Calu3 (cell line): ENCODE measurements at places on chromosomes 4 and X. TPM values are rescaled to one million over a fixed set of nuclear protein-coding genes. Genes with fewer than 3 reads are reported as not detected.

UGT2A3 gene
- total RNA-seq = 2.9 and 5.2 TPM in 2 replicates

ARMCX4 gene
- 1.5 and 1.8 TPM in 2 replicates for total RNA-seq

PRDM8 gene
- 1.8 and 2.4 TPM in 2 replicates for total RNA-seq

DUSP21 gene
- total RNA-seq = not detected in 2 replicates

RAB41 gene
- not detected in 2 replicates for total RNA-seq

CXCL5 gene
- 1,110 and 1,906 TPM in 2 replicates for total RNA-seq

MTMR8 gene
- 3.0 and 3.2 TPM in 2 replicates for total RNA-seq

CASK gene
- total RNA-seq = 138 and 157 TPM in 2 replicates

PLAC8 gene
- total RNA-seq = 6.3 and 12.6 TPM in 2 replicates

FGF13 gene
- not detected in 2 replicates for total RNA-seq

MTTP gene
- total RNA-seq = 0.22 TPM in 1 of 2 replicates, not detected in the other

CPLX1 gene
- total RNA-seq = 0.42 and 0.93 TPM in 2 replicates

PLP1 gene
- total RNA-seq = not detected in 2 replicates

ENPEP gene
- not detected in 2 replicates for total RNA-seq

CXCL9 gene
- total RNA-seq = not detected in 2 replicates

GABRE gene
- total RNA-seq = 60.5 and 71.9 TPM in 2 replicates

ANOS1 gene
- 0.33 and 0.56 TPM in 2 replicates for total RNA-seq

HSFX4 gene
- not detected in 2 replicates for total RNA-seq

CLDN34 gene
- 0.38 and 0.39 TPM in 2 replicates for total RNA-seq

ZNF630 gene
- total RNA-seq = 2.6 and 2.8 TPM in 2 replicates

ALAS2 gene
- not detected in 2 replicates for total RNA-seq

BTK gene
- not detected in 2 replicates for total RNA-seq

UCP1 gene
- not detected in 2 replicates for total RNA-seq

GAGE13 gene
- not detected in 2 replicates for total RNA-seq

ARMCX2 gene
- not detected in 2 replicates for total RNA-seq

KLB gene
- 0.07 and 0.09 TPM in 2 replicates for total RNA-seq

RAB9B gene
- total RNA-seq = 1.3 and 1.5 TPM in 2 replicates

NAA11 gene
- total RNA-seq = not detected in 2 replicates

FGFBP1 gene
- total RNA-seq = 5.0 and 8.4 TPM in 2 replicates

LRAT gene
- total RNA-seq = 5.7 and 7.0 TPM in 2 replicates

MRPL1 gene
- 24.1 and 29.3 TPM in 2 replicates for total RNA-seq

TNIP3 gene
- not detected in 2 replicates for total RNA-seq

PNCK gene
- 1.1 TPM in 1 of 2 replicates, not detected in the other for total RNA-seq

ARHGAP24 gene
- total RNA-seq = 9.7 and 10.2 TPM in 2 replicates

UXT gene
- total RNA-seq = 112 and 116 TPM in 2 replicates

TRPC5OS gene
- not detected in 2 replicates for total RNA-seq

MAGEA11 gene
- not detected in 2 replicates for total RNA-seq

DMRTC1 gene
- not detected in 2 replicates for total RNA-seq

GRPR gene
- 0.32 and 0.85 TPM in 2 replicates for total RNA-seq

QRFPR gene
- 1.0 TPM in 1 of 2 replicates, not detected in the other for total RNA-seq

CCDC149 gene
- total RNA-seq = 8.9 and 9.5 TPM in 2 replicates
